Left colon (tissue), 2 donors: ENCODE measurements at places on chromosomes 2 and 18. TPM values are rescaled to one million over a fixed set of nuclear protein-coding genes. Genes with fewer than 3 reads are reported as not detected.

Gene LDAH
- total RNA-seq, result 19.5 TPM

Gene CCDC74B
- total RNA-seq, result 0.49 TPM

Gene XIRP2
- not detected for total RNA-seq

Gene GCC2
- 70.3 TPM for total RNA-seq

Gene ANKRD36B
- 23.5 TPM for total RNA-seq

Gene GLB1L
- total RNA-seq, result 4.2 TPM

Gene TLX2
- total RNA-seq, result 0.56 TPM

Gene SCYGR1
- total RNA-seq, result not detected

Gene HS1BP3
- 26.9 TPM for total RNA-seq

Gene DDX18
- total RNA-seq, result 35.5 TPM

Gene GCG
- total RNA-seq, result 55.9 TPM

Gene LRRC30
- total RNA-seq, result not detected

Gene BMP10
- not detected for total RNA-seq

Gene CAVIN2
- 9.6 TPM for total RNA-seq

Gene IL36A
- not detected for total RNA-seq

Gene LYPD1
- 0.28 TPM for total RNA-seq

Gene C2orf80
- not detected for total RNA-seq

Gene TRPM8
- total RNA-seq, result not detected

Gene DPP10
- 11.2 TPM for total RNA-seq

Gene MDH1
- total RNA-seq, result 167 TPM

Gene ACADL
- 0.15 TPM for total RNA-seq

Gene OTOS
- total RNA-seq, result not detected

Gene NUP35
- total RNA-seq, result 11.0 TPM

Gene UGT1A5
- total RNA-seq, result 2.1 TPM

Gene SPATA3
- not detected for total RNA-seq

Gene LIPG
- total RNA-seq, result 39.0 TPM

Gene MC2R
- total RNA-seq, result not detected

Gene POU3F3
- total RNA-seq, result 0.15 TPM

Gene DPYSL5
- 0.11 TPM for total RNA-seq

Gene SETBP1
- 10.2 TPM for total RNA-seq

Gene METTL21A
- total RNA-seq, result 16.5 TPM

Gene EMILIN1
- total RNA-seq, result 8.4 TPM

Gene C2orf15
- total RNA-seq, result 3.5 TPM

Gene RGPD3
- 0.06 TPM for total RNA-seq

Gene FBXO36
- total RNA-seq, result 2.3 TPM

Gene CUL3
- 83.1 TPM for total RNA-seq

Gene FAM237A
- total RNA-seq, result not detected

Gene MEP1B
- 11.8 TPM for total RNA-seq

Gene TDRD15
- not detected for total RNA-seq

Gene TMEFF2
- 0.50 TPM for total RNA-seq

Gene SERPINB11
- total RNA-seq, result not detected

Gene PLGLB2
- 1.5 TPM for total RNA-seq

Gene CBLN2
- total RNA-seq, result 0.40 TPM

Gene PTPRN
- total RNA-seq, result 1.9 TPM
